Upper lobe of right lung (tissue), 1 donor: ENCODE measurements at places on chromosomes 7 and 10. TPM values are rescaled to one million over a fixed set of nuclear protein-coding genes. Genes with fewer than 3 reads are reported as not detected.
A peak's percentile ranks its signal among the peaks of the same experiment; 100 is the strongest.

- no peaks in the 10 kb centered on the region for H3K36me3 ChIP-seq
- no peak overlapping the region for H3K27ac ChIP-seq
- H3K4me1 ChIP-seq, result no peaks in the 10 kb centered on the region
- no peak for DNase-seq
- H3K27me3 ChIP-seq, result no peaks in the 10 kb centered on the region
Measured at GRCh38 chr7:20642166-20642565, 26.7 kb downstream of the ABCB5 start.

GRCh38 chr7:55128693-55129394, 110.0 kb downstream of the EGFR start:
- H3K27ac ChIP-seq, result peak overlapping the region; percentile 75
- H3K4me1 ChIP-seq, result peaks cover 69% of the 10 kb centered on the region
- DNase-seq, result no peak
- no peaks in the 10 kb centered on the region for H3K27me3 ChIP-seq
- no peak overlapping the region for H3K4me3 ChIP-seq

DNA sequence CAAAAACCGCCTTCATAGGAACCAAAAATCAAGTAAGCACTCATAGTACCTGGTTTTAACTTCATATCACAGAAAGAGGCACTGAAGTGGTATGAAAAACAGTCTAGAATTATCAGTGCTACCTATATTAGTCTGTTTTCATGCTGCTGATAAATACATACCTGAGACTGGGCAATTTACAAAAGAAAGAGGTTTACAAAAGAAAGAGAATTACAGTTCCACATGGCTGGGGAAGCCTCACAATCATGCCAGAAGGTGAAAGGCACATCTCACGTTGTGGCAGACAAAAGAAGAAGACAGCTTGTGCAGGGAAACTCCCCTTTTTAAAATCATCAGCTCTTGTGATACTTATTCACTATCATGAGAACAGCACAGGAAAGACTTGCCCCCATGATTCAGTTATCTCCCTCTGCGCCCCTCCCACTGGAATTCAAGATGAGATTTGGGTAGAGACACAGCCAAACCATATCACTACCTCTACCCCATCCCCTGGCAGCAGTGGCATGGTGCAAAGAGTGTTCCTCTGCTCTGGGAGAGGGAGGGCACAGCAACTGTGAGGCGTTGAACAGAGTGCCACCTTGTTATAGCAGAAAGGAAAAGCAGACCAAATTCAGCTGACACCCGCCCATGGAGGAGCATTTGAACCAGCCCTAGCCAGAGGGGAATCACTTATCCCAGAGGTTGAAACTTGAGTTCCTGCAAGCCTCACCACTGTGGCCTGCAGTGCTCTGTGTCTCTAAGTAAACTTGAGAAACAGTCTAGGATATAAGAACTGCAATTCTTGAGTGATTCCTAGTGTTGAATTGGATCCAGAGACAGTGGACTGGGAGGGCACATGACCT, 61.9 kb upstream of the PTPRZ1 start:
- no peak for DNase-seq
- no peaks in the 10 kb centered on the region for H3K4me1 ChIP-seq
- no peaks in the 10 kb centered on the region for H3K27me3 ChIP-seq

Gene HOXA5
- total RNA-seq, result 16.0 TPM

GRCh38 chr10:63390521-63390920, 75.3 kb downstream of the JMJD1C start:
- H3K4me1 ChIP-seq, result peaks cover 11% of the 10 kb centered on the region
- H3K36me3 ChIP-seq, result no peaks in the 10 kb centered on the region
- no peak for DNase-seq
- H3K27me3 ChIP-seq, result no peaks in the 10 kb centered on the region
- no peak overlapping the region for H3K27ac ChIP-seq

DNA sequence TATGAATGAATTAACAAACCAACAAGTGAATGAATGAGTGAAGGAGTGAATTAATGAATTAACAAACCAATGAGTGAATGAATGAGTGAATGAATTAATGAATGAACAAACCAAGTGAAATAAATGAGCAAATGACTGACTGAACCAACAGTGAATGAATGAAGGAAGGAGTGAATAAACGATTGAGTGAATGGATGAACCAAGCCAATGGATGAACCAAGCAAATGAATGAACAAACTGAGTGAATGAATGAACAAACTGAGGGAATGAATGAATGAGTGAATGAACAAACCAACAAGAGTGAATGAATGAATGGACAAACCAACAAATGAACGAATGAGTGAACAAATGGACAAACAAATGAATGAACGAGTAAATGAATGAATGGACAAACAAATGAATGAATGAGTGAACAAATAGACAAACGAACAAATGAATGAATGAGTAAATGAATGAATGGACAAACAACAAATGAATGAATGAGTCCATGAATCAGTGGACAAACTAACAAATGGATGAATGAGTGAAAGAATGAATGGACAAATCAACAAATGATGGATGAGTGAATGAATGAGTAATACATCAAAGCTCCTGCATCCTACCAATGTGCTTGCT, 69.5 kb downstream of the NPTX2 start:
- no peaks in the 10 kb centered on the region for H3K27me3 ChIP-seq
- no peak overlapping the region for H3K27ac ChIP-seq
- H3K36me3 ChIP-seq, result no peaks in the 10 kb centered on the region
- H3K4me3 ChIP-seq, result no peak overlapping the region

DNA sequence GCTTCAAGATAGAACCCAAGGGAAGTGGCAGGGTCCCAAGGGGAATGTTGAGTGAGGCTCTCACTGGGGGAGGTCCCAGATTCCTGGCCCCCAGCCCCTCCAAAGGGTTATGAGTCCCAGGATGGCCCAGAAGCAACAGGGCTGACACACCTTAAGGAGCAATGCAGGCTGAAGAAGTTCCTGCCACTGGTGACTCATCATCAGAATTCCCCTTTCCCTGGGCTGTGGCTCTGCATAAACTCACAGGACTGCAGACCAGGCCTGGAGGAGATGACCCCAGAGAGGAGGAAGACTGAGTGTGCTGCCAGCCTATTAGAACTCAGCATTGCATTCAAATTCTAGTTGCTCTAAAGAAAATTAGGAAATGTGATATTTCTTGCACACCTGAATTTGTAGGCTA, 126.7 kb downstream of the DPP6 start:
- no peak for DNase-seq
- H3K4me1 ChIP-seq, result no peaks in the 10 kb centered on the region
- H3K27ac ChIP-seq, result no peak overlapping the region
- H3K36me3 ChIP-seq, result no peaks in the 10 kb centered on the region

GRCh38 chr10:126944191-126944590, 39.0 kb downstream of the DOCK1 start:
- H3K27me3 ChIP-seq, result no peaks in the 10 kb centered on the region
- no peak overlapping the region for H3K4me3 ChIP-seq
- no peak overlapping the region for H3K27ac ChIP-seq
- DNase-seq, result no peak
- H3K36me3 ChIP-seq, result no peaks in the 10 kb centered on the region

Gene RBP4
- total RNA-seq, result 18.6 TPM

Gene SNX13
- 47.0 TPM for total RNA-seq

- H3K36me3 ChIP-seq, result no peaks in the 10 kb centered on the region
- no peaks in the 10 kb centered on the region for H3K27me3 ChIP-seq
- H3K27ac ChIP-seq, result no peak overlapping the region
- no peak for DNase-seq
Measured at GRCh38 chr10:109393425-109393824, 529.9 kb downstream of the XPNPEP1 start.

Gene AP3M1
- 33.1 TPM for total RNA-seq

Gene SPOCK2
- 187 TPM for total RNA-seq

Gene SLC26A3
- not detected for total RNA-seq
